ENCODE measurements at places on chromosomes 11 and 22.
A peak's percentile ranks its signal among the peaks of the same experiment; 100 is the strongest.

- DNase-seq, result peak; percentile 31
Observed at GRCh38 chr22:19876314-19876940, 21.8 kb upstream of the GNB1L start.

DNA sequence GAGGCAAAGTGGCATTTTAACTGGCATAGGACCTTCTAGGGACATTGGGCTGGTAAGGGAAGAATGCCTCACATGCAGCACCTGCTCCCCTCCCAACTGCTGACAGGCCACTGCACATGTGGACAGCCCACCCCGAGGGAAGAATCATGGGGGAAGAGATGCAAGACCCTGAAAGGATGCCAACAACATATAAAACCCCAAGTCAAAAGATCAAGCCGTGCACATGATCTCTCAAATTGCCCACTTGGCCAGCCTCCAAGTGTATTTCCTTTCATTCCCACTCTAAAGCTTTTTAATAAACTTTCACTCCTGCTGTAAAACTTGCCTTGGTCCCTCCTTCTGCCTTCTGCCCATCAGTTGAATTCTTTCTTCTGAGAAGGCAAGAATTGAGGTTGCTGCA lies 947.8 kb upstream of the CCDC90B start:
- no peak for DNase-seq

GRCh38 chr22:45524157-45524556 lies 21.5 kb downstream of the FBLN1 start:
- no peak for DNase-seq

- no peak for DNase-seq
Observed at GRCh38 chr22:46121523-46122287, 28.6 kb upstream of the PPARA start.

- DNase-seq, result no peak
Observed at GRCh38 chr22:17268501-17269223, 49.4 kb upstream of the ADA2 start.

GRCh38 chr11:93921695-93922468 lies 71.5 kb upstream of the VSTM5 start:
- DNase-seq, result peak; percentile 85

DNA sequence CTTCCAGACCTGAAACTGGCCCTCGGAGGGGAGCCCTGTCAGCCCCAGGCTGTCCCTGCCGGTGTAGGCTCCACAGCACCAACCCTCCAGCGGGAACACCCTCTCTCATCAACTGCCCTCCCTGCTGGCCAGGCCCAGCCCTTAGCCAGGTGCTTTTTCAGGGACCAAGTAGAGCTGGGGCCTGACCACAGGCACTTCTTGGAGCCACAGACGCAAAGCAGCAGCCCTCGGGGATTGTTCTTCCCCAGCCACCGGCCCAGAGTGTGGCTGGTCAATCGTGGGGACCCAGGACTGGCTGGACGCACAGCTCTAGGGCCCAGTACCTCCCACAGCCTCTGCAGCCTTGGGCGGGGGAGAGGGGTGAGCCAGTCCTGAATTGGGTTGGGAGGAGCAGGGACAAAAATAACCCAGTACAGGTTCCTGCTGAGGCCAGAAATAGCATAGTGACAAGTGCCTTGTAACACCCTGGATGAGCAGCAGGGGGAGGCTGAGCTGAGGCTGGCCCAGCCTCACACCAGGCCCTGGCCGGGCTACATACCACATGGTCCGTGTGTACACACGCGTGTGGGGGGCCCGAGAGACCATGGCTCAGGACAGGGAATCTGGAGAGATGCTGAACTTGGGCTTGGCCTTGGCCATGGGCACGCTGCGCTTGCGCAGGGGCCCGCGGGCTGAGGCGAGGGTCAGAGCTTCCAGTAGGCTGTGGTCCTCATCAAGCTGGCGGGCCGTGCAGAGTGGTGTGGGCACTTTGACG lies 2.0 kb downstream of the KCNJ11 start:
- peak; percentile 46 for DNase-seq

DNA sequence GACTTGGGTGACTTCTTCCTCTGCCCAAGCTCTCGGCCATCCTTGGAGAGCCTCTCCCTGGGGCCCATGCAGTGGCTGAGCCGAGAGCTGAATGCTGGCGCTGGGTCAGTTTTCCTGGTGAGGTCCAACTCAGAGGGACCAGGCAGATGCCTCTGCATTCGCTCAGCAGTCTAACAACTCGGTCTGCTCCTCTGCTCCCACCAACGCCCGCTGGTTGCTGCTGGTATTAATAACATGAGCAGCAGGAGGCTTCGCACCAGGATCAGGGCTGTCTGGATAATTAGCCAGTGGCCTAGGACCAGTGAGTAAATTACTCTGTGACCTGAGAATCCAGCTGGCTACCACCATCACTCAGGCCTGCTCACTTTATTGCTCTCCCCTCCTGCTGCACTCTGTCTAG lies 77.7 kb upstream of the FAM181B start:
- DNase-seq, result no peak

GRCh38 chr11:27380771-27381170 lies 17.8 kb upstream of the CCDC34 start:
- DNase-seq, result no peak

GRCh38 chr22:20435436-20436306 lies 2.0 kb downstream of the SCARF2 start:
- DNase-seq, result no peak

- DNase-seq, result no peak
Observed at GRCh38 chr11:107011977-107012376, 6.3 kb downstream of the GUCY1A2 start.

- no peak for DNase-seq
Observed at GRCh38 chr11:118398791-118399559, 2.4 kb upstream of the ATP5MG start.

DNA sequence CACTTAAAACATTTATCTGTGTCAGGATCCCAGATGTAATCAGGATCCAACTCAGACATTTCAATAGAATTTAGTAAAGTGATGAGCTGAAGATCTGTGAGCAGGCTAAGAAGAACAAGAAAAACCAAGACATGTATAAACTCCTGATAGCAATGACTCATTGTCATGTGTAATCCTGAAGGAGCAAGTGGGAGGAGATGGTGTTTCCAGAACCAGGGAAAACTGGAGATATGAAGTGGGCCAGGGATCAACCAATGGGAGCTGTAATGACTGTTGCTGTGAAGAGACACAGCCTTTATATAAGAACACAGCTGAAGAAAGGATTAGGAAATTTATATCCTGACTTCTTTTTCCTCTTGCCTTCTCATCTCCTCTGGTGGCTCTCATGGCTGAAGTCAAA lies 682.5 kb upstream of the ARHGAP42 start:
- DNase-seq, result no peak

DNA sequence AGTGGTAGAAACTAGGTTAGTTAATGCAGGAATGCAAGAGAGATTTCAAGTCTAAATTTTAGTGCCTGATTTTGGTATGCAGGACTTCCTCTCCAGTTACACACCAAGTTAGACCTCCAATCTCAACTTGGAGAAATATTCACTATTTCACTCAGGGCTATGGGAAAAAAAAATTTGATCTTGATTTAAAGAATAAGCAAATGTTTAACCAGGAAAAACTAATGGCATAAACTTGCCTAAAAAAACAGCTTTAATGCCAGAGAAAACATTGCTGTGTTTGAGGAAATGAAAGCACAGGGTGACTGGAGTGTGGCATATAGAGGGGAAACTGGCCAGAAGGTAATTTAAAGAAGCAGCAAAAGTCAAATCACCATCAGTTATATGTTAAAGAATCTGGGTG lies 575.4 kb upstream of the LRRC4C start:
- DNase-seq, result no peak

GRCh38 chr11:44718612-44719390 lies 8.0 kb upstream of the TSPAN18 start:
- no peak for DNase-seq

DNA sequence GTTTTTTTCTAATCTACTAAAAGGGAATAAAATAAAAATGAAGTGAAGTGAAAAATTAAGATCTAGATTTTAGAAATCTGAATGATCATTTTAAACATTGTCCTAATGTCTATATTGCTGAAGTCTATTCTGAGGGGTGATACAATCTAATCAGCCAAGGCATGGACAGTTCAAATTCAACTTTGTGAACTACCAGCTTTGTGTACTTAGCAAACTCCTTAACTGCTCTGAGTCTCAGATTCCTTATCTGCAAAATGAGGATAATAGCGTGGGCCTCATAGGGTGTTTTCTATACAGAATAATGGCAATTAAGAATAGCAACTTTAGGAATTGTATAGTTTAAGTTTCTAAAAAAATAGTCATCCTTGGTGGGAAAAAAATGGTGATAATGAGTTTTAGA lies 31.4 kb downstream of the FAR1 start:
- DNase-seq, result no peak

DNA sequence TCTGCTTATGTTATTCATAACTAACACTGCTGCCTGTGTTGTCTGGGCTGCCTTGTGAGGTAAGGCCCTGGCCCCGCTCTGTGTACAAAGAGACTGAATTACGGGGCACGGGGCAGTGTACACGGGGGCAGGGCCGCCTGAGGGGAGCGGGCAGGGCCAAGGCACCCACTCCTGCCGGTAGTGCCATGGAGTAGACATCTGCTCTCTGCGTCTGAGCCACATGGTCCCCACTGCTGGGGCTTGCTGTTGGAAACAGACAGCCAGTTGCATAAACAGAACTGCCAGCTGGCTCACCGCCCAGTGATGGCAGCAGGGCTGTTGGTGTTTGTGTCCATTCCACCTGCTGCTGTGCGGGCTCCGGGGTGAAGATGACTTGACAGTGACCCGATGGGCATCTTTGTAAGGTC lies 19.8 kb downstream of the FAM118A start:
- DNase-seq, result no peak

DNA sequence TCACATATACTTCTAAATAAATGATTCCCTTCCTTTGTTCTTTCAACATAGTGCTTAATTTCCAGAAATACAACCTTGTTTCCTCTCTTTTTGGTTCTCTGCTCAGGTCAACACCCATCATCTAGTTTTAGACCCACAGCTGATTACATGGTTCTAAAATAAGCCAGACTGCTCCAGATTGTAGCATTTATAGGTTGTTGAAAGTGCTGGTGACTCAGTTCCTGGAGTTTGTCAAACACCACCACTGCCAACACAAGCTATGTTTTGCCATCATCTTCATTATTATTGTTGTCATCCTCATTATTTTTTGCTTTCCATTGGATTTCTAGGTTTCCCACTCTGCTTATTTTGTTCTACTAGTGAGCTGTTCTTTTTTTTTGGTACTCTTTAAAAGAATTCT lies 22.3 kb upstream of the MMP20 start:
- peak; percentile 36 for DNase-seq

DNA sequence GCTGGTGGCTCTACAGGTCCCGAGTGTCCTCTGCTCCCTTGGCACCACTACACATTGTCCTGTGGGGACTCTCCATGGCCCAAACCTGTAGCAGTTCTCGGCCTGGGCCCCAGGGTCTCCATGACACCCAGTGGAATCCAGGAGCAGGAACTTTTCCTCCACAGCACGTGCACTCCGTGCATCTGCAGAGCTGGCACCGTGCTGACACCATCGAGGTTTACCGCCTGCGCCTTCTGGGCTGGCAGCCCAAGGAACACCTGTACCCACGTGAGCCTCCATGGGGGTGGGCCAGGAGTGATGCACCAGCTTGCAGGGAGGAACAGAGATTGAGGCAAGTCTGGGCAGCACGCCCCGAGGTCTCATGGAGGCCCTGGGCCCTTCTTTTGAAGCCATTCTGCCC lies 25.2 kb downstream of the TSPAN32 start:
- no peak for DNase-seq

DNA sequence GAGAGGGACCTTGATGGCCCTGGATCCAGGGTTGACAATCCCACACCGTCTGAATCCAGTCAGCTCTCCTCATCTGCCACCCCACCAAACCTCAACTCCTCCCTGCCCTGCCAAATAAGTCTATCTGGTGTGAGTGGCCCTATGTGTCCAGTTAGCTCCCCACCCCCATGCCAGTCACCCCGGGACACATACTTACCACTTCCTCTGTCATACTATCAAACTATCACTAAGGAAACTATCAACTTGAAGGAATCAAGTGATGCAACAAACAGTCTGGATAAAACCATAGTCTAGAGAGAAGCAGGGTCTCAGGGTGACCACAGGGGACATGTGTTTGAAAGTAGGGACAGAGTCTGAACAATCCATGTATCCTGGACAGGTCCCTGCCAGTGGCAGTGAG lies 13.2 kb upstream of the CSF2RB start:
- DNase-seq, result no peak

GRCh38 chr11:60764879-60765278 lies 8.2 kb downstream of the MS4A15 start:
- no peak for DNase-seq

Data from fibroblast of the aortic adventitia (primary cell).